ENCODE measurements at places on chromosomes 2 and 18.

- DNase-seq, result no peak
Measured at GRCh38 chr18:21264651-21265050, 22.6 kb downstream of the GREB1L start.

DNA sequence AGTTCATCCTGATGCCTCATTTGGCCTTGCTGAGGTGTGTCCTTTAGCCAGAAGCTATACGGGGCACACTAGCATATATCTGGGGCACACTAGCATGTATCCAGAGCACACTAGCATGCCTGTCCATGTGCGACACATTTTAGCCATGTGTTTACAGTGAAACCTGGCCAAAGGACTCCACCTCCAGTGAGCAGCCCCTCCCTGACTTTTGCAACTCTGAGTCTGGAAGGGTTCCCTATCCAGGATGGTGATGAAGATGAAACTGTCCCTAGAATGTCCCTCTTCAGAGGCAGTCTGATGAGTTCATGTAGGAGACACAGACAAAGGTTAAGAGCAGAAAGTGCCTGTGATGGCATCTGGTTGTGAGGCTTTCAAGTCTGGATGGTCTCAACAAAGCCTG, 61.4 kb upstream of the LGALSL start:
- DNase-seq, result no peak

- no peak for DNase-seq
Measured at GRCh38 chr2:80896576-80896975, 592.0 kb upstream of the LRRTM1 start.

GRCh38 chr2:101362777-101363176, 24.5 kb downstream of the CREG2 start:
- DNase-seq, result no peak
